ENCODE measurements at places on chromosomes 2 and 18.

- DNase-seq = no peak
Observed at GRCh38 chr2:103809415-103809814, 1044.5 kb upstream of the POU3F3 start.

DNA sequence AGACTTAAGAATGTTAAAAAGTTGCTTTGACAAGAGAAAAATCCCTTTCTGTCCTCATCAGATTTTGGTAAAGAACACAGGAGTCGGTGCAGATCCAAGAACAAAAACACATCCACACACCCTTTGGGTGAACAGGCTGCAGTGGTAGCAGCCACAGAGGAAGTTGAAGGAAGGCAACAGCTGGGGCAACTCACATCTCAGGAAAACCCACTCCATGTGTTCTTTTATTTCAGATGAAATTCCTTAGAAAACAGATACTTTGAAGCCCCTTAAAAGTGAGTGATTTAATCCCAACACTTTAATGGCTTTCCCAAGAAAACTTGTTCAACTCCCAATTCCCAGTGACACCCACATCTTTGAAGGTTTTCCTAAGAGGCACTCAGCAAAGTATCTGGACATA, 271.3 kb downstream of the ICOS start:
- no peak for DNase-seq

- DNase-seq = no peak
Observed at GRCh38 chr2:53633441-53633840, 134.2 kb upstream of the CHAC2 start.

DNA sequence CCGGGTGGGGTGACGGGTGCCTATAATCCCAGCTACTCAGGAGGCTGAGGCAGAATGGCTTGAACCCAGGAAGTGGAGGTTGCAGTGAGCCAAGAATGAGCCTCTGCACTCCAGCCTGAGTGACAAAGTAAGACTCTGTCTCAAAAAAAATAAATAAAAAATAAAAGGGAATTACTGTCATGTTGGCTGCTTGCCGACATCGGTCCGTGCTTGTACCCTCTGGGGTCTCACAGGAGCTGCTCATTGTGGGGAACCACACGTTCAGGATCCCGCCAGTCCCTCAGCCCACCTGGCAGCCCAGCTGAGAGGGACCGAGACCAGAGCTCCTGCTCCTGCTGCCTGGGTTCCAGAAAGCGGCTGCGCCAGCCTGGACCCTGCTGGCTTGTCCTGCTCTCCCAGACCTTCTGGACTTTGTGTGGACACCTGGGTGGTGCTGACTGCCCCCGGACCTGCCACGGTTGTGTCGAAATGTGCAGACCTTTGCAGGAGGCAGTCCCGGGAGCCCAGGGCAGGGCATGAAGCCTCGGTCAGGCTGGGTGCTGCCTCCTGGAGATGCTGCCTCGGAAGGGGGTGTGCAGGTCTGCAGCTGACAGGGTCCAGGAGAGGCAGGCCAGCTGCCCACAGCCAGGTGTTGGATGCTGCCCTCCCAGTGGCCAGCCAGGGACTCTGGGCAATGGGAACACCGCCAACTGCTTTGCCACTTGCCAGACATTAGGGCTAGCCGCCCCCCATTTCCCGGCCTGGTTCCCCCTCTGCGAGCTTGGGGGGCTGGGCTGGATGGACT, 16.4 kb downstream of the KLF11 start:
- no peak for DNase-seq

DNA sequence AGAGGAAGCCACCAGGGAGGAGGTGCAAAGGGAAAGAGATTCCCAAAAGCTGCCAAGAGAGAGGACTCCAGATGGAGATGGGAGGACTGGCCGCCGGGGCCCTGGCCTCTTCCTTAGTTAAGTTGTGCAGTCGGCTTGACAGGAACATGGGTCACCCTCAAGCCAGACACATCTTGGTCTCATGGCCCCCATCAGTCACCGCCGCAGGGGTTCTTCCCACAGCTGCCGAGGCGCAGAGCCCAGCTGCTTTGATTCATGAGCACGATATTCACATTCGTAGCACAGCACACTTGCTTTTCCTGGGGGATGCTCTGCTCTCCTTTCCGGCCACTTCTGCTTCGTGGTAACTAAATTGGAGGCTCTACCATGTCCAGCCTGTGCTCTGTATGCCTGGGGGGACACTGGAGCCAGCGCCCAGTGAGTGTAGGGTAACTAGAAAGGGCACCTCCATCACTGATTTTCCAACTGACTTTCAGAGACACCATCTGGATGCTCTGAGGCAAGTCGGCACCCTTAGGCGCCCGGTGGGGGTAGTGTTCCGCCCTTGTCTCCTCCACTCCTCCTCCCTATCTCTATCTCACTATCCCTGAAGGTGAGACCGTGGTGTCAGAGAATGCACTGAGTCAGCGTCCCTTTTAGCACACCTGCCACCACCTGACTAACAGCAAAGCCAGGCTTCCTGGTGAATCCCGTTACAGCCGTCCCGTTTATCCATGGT, 13.3 kb downstream of the TWIST2 start:
- no peak for DNase-seq

DNA sequence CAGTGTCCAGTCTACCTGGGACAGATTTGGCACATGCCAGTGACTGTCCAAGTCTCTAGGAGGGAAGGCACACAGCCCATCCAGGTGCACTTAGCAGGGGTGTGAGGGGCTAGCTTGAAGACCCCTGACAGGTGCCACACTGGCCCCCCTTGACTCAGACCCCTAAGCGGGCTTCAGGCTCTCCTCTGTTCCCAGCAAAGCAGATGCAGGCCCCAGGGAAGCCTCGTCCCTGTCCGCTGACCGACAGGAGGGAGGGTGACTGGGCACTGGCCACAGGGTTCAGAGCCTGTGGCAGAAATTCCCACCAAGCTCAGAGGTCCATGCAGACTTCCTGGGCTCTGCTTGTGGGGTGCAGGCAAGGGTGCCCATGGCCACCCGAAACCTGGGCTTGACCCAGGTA, 239.8 kb upstream of the MYT1L start:
- DNase-seq = no peak

- DNase-seq = no peak
Observed at GRCh38 chr2:27174638-27175037, 25.8 kb downstream of the TCF23 start.

DNA sequence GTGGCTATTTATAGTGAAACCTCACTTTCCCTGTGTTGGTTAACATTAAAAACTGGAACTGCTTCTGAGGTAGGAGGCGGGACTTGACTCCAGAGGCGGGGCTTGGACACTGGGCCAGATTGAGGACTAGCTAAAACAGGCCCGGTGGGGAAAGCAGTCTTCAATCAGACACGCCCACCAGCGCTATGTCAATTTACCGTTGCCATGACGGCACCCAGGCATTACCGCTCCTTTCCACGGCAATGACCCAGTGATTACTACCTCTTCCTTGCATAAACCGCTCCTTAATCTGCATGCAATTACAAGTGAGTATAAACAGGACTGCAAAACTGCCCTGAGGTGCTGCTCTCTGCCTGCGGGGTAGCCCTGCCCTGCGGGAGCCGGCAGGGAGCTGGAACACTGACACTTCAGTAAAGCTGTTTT, 35.3 kb downstream of the LRRFIP1 start:
- DNase-seq = peak; percentile 93

- no peak for DNase-seq
Observed at GRCh38 chr2:14517731-14518130, 114.8 kb upstream of the LRATD1 start.

DNA sequence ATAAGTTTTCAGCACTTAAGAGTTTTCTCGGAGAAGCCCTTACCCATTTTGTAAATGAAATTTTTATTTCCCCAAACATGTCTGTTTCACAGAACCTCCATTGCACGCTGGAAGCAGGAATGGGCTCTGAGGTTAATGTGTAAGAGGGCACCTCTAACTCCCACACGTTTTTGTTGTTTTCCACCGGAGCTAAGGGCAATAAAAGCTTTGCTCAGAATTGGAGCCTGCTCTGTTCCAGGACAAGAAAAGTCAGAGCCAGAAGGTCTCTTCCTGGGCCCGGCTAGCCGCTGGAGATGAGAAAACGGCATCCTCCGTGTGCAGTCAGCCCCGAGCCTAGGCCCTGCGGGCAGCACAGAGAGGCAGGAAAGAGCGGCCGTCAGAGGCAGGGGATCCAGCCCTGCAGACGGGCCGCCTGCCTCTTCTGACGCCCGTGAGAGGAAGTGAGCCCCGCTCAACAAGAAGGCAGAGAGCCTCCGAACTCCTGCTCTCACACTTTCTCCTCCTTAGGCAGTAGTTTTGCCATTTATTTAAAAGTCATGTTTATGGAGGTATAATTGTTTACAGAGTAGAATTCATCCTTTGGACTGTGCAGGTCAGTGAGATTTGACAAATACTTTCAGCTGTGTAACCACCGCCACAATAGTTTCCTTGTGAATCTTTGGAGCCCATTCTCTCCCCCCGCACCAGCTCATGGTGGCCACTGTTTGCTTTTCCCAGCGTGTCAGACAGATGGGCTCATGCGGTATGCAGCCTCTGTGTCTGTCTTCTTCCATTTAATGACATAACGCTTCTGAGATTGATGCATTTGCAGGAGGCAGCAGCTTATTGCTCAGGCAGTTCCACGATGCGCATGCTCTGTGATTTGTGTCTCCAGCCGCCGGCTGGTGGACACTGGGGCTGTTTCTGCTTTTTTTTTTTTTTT, 117.3 kb downstream of the GALR1 start:
- DNase-seq = no peak

- no peak for DNase-seq
Observed at GRCh38 chr2:201406077-201406662, 45.1 kb downstream of the TRAK2 start.

- no peak for DNase-seq
Observed at GRCh38 chr18:62119884-62120283, 67.0 kb downstream of the PIGN start.

GRCh38 chr2:217864963-217865772, 137.6 kb downstream of the TNS1 start:
- no peak for DNase-seq

DNA sequence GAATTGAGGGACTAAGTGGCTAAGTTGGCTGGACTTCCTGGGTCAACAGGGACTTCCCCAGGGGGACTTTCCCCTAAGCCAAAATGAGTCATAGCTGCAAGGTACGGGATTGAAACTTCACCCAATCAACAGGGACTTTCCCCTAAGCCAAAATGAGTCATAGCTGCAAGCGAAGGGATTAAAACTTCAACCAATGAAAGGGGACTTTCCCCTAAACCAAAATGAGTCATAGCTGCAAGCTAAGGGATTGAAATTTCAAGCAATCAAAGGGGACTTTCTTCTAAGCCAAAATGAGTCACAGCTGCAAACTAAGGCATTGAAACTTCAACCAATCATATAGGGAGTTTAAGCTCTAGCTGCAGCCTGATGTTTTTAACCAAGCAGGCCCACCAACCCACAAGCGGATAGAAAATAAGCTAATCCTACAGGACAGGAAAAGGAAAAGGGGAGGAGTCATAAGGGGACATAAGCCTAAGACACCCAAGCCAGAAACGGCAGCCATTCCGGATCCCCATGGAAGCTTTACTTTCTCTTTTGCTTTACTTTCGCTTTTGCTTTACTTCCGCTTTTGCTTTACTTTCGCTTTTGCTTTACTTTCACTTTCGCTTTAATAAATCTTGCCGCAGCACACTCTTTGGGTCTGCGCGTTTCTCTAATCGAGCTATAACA, 1375.4 kb upstream of the CELF4 start:
- DNase-seq = no peak

DNA sequence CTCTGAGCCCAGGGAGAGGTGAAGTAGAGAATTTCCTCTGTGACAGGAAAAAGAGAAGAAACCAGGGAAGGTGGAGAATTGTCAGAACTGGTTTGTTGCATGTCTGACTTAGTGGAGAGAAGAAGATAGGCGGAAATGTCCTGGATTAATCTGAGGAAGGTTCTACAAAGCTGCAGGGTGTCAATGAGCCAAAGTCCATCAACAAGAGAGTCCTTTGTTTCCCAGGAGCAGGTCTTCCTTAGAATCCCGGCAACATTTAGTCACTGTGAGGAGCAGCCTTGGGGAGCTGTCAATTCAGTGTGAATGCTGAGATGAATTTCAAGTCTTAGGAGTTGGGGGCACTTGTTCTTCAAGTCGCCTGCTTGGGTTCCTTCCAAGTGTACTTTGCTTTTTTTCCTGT, 88.4 kb upstream of the CELF4 start:
- no peak for DNase-seq

DNA sequence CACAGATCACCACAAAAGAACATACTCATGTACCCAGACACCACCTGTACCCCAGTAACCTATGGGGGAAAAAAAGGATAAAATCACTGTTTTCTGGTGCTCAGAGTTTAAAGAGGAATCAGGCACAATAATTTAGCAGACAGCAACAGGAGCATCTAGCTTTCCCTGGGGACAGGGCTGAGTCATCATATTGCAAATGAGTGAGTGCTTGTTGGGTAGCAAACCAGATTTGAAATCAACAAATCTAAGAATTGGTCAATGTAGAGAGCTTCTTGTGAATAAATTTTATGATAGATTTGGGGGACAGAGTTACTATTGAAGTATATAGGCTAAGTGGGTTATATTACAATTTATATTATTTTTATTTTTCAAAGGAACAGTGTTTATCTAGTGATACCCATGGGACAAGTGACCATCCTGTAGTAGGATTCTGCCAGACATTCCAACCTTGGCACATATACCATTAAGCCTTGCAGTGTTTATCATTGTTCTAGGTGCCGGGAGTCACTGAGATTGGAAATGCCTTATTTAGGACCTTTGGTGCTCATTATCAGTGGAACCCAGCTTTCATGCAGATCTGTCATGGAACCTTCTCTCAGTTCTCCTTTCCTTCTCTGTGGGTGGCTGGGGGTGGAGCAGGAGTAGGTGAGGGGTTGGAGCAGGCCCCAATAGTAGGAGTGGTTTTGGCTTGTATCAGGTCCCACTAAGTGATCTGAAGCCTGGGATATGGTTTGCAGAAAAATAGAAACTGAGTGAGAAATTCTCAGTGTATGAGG, 117.2 kb downstream of the CERS6 start:
- no peak for DNase-seq

GRCh38 chr2:164913640-164914350, 41.5 kb downstream of the SLC38A11 start:
- no peak for DNase-seq

GRCh38 chr2:186485576-186485870, 537 bp upstream of the ZC3H15 start:
- no peak for DNase-seq

DNA sequence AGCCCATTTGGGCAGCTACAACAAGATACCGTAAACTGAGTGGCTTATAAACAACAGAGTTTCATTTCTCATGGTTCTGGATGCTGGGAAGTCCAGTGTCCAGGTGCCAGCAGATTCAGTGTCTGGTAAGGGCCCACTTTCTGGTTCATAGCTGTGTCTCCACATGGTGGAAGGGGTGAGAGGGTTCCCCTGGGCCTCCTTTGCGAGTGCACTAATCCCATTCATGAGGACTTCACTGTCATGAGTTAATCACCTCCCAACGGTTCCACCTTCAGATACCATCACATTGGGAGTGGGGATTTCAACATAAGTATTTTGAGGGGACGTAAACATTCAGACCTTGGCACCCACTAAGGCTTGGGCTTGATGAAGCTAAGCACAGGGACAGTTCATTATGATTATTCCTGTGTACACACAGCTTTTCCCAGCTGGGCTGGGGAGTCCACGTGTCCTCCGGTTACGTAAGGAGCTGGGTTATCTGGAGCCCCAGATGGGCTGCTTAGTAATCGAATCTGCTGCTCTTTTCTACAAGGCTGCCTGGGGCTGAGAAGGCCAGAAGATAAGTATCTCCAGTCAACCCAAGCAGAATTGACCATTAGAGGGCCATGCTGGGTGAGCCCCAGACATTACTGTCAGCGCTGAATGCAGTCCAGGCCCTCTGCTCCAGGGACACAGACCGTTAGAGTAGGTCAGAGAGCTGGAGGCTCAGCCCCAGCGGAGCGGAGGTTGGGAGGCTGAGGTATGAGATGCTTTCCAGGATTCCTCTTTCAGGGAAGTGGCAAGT, 42.7 kb downstream of the EPAS1 start:
- DNase-seq = peak; percentile 62

- no peak for DNase-seq
Observed at GRCh38 chr2:95025406-95026319, at the start of gene MAL. TSS of gene MAL (plus strand) at chr2:95025708. CDS start at chr2:95025793, 85 bp downstream.
